ENCODE measurements at places on chromosomes 1 and 21. TPM values are rescaled to one million over a fixed set of nuclear protein-coding genes. Genes with fewer than 3 reads are reported as not detected.

Gene TSEN15
- total RNA-seq: 53.7 TPM

GRCh38 chr1:211730347-211730746 lies 54.9 kb upstream of the NEK2 start:
- no peak for DNase-seq

GRCh38 chr1:212685429-212685828 lies 14.2 kb downstream of the BATF3 start:
- DNase-seq: no peak

DNA sequence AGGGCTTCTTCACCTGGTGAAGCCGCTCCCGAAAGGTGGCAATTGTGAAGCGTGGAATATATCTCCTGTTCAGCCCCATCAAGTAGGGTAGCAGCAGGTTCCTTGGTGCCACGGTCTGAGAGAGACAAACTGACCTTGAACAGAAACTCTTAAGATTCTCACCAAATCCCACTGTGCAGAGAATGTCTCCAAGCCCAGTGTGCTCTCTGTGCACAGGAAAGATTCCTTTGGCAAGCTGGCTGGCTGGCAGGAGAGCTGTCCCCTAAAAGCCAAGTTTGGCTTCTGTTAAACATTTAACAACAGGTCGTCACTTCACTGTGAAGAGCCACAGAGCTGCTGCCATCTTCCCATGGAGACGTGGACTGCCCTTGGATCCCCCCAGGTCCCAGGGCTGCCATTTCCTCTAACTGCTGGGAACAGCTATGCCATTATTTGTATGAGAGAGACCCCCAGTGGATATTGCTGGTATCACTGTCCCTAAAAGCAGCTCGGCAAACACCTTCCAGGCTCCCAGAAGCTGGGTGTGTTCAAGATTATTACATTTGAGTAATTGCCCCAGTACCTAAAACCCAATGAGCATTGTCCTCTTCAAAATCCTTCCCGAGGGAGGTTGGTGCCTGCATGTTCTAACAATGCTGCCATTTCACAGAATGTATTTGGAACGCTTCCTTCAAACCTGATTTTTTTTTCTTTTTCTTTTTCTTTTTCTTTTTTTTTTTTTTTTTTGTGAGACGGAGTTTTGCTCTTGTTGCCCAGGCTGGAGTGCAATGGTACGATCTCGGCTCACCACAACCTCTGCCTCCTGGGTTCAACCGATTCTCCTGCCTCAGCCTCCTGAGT lies 71.8 kb downstream of the CD58 start:
- peak; percentile 54 for DNase-seq

DNA sequence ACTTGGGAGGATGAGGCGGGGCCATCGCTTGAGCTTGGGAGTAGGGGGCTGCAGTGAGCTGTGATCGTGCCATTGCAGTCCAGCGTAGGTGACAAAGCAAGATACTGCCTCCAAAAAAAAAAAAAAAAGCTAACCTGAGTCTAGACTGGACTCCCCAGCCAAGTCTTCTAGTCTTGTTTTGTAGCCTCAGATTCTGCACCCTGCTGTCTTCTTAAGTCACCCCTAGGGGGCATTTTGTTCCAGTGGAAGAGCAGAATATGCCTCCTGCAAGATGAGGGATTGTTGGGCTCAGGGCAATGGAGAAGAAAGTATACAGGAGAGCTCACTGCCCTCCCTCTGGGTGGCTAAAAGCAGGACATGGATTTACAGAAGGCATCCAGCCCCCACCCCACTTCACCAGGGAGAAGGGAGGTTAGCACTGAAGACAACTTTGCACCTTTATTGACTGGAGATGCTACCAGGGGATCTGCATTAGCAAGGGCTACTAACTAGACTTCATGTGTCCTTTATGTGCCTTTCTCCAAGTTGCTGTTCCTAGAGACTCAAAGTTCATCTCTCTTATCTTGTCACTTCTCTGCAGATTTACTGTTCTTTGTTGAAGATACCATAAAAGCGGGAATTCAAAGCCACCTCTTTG lies 15.3 kb upstream of the RNF187 start:
- DNase-seq: peak; percentile 39

DNA sequence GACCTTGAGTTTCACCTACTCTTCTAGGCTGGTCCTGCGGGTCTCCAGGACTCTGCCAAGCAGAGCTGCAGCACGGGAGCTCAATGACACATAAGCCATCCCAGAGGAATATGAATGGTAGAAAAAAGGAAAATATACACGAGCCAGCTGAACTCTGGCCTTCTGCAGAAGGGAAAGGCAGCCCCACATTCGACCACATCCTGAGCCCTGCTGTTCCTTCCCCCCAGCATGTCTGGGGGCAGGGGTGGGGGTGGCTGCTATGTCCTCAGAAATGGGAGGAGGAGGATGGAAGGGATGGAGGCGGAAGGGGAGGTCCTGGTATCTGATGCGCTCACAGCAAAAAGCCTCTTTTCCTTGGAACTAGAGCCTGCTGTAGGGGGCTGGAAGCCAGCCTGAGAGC lies 12.1 kb upstream of the KDF1 start:
- no peak for DNase-seq

DNA sequence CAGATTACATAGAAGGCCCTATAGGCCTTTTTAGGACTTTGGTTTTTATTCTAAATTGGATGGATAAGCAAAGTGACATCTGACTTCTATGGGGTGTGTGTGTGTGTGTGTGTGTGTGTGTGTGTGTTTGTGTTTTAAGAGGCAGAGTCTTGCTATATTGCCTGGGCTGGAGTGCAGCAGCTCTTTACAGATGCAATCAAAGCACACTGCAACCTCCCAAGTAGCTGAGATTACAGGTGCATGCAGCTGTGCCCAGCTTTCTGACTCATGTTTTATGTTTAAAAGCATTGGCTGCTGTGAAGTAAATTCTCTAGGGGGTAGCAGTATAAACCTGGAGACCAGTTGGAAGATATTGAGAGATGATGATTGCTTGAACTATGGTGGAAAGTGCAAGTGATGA lies 12.4 kb upstream of the EVI5 start:
- DNase-seq: no peak

Gene PALMD
- total RNA-seq: not detected

GRCh38 chr1:151661751-151662150 lies 49.9 kb downstream of the SNX27 start:
- DNase-seq: no peak

DNA sequence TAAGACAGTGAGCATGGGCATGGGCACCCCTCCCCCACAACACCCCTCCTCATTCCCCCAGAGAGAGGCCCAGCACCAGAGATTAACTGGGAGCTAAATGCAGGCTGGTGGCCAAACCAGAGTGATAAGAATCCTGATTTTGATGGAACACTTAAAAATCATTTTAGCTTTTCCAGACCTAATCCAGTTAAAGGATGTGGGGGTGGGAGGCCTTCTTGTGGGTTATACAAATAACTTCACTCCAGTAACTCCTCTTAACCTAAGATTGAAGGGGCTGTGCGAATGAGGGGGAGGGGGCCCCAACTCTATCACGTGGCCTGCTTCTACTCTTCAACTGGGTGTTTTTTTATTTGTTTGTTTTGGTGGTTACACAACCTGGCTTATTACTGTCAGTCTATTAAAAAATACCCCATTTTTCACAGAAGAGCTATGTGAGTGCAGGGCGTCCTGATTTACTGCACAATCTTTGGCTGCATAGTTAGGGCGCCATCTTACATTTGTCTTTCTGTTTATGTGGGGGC lies 398.1 kb upstream of the LYPLAL1 start:
- DNase-seq: no peak

Gene NPPB
- not detected for total RNA-seq

- DNase-seq: no peak
These were observed 14.7 kb upstream of the MYSM1 start for GRCh38 chr1:58714544-58714943.

Gene AMY1B
- total RNA-seq: not detected

DNA sequence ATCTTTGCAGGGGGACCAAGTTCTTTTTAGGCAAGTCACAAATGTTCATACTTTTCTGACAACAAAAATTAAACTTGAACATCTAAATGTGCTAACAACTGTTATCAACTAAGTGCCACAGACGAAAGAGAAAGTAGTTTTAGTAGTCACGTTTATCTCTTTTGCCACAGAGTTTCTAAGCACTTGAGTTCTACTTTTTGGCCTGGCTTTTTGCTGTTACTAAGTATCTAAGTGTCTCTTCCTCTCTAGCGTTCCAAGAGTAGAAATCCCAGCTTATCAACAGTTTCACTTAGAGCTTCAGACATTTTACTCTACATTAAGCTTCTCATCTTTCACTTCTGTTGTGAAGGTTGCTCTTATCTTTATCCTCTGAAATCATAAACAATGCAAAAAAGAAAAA lies 34.2 kb downstream of the GATAD2B start:
- no peak for DNase-seq

DNA sequence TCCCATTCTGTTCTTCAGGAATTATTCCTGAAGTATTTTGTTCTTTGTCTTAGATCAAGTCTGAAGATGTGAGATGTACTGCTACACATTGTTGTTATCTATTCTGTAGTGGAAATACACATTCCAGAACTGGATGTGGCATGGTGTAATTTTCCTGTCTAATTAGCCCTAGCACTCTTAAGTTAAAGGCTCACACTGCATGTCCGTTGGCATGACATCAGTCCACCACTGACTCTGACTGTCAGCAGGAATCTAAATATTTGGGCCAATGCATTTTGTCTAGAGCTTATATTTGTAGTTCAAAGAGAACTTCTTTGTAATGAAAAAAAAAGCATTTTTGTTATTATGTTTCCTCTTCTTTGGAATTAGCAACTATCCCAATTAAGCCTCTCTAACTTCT lies 201.0 kb downstream of the S1PR1 start:
- DNase-seq: no peak

GRCh38 chr1:234958066-234958705 lies 170.5 kb downstream of the TOMM20 start:
- DNase-seq: no peak

Gene LORICRIN
- total RNA-seq: not detected

DNA sequence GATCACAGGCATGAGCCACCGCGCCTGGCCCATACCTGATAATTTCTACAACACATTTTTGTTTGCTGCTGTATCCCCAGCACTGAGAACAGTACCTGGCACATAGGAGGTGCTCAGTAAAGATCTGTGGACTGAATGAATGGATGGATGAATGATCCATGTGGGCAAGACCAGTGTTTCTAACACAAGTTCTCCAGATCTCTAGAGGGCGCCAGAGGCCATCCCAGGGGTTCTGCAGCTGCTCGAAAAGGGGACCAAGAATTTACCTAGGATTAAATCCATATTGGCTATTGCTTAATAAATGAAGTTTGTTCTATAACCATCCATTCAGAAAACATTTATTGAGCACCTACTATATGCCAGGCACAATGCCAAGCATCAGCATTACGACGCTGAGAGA lies 167.7 kb downstream of the ACTL8 start:
- DNase-seq: no peak

- no peak for DNase-seq
These were observed 85.2 kb downstream of the TRIM11 start for GRCh38 chr1:228321435-228321834.

Gene FAAH
- total RNA-seq: 4.0 TPM

DNA sequence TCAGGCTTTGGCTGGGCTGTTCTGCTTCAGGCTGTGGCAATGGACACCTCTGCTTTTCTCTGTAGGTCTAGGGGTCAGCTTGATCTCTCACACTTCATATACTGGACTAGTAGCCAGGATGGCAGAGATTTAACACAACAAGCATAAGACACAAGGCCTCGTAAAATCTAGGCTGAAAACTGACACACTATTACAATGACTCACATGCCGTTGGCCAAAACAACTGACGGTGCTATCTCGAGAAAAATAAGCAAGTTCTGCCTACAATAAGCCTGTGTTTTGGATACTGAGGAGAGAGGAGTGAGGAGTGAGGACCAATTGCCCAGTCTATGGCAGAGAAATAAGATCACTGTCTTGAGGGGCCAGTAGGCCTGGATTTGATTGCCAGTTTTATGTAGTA lies 840.7 kb upstream of the ADAMTS5 start:
- no peak for DNase-seq

DNA sequence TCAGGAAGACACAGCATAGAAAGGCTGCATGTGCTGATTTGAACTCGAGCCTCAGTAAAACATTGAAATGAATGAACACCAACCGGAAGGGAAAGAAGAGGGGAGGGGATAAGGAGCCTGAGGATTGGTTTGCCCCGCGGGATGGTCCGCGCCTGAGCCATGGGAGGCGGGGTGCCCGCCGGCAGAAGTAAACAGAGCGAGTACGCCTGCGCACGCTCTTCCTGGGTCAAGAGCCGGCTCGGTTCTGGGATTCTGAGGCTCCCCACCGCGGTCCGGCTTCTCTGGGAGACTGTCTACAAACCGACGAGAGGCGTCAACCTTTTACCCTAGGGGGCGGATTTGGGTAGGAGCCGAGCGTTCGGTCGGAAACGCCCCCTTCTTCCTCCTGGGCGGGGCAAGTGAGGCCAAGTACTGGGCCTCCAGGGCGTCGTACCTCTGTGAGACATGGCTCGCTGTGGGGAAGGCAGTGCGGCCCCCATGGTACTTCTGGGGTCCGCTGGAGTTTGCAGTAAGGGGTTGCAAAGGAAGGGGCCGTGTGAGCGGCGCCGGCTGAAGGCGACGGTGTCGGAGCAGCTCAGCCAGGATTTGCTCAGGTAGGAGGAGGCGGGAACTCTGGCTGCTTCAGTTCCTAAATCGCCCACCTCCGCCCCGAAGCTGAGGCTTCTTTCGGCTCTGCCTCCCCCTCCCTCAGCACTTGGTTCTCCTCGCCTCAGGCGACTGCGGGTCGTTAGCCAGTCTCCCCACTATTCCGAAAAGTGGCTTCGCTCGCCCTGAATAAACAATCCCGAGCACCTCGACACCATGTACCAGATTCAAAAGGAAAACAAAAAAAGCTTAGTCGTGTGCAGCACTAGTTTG lies at the start of gene BTBD8:
BTBD8 (plus strand) TSS at position 218 of the 858 bp plus-strand sequence; CDS start at position 445, 227 bp downstream.
- peak; percentile 90 for DNase-seq

DNA sequence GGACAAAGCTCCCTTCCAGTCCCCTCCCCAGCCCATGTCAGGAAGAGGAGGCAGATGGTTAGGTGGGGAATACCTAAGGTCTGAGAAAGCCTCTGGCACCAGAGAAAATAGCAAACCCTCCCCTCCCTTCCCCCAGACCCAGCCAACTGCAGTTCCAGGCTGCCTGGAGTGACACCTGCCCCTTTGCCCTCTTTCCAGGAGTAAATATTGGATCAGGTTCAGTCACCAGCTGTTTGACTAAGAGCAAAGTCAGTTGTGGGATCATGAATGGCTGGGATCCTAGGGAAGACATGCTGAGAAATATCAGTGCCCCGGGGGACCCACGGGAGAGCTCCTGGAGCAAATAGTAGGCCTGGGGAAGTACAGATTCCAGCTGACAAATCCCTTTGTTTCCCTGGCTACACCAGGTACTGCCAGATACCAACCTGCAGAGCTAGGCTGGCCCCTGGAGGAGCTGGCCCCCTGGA lies 12.2 kb upstream of the CDK18 start:
- DNase-seq: no peak

- peak; percentile 9 for DNase-seq
These were observed 313.8 kb downstream of the MATN1 start for GRCh38 chr1:30409476-30410152.

Gene EDN2
- total RNA-seq: not detected

DNA sequence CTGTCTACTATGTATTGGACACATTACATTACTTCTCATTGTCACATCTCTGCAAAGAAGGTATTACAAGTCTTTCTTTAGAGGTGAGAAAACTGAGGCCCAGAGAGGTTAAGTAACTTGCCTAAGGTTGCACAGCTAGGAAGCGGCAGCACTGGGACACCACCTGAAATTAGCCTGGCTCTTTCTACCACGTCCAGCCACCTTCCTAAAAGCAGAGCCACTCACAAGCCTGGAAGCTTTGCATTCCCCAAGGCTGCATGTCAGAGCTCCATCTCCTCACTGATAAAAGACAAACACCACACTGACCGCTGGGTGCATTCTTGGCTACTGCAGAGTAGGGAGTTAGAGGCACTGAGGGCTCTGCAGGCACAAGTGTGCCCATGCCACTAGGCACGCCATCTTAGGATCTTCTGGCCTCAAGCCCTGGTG lies 2.4 kb downstream of the CD247 start:
- DNase-seq: no peak

Measured in activated CD4-positive, alpha-beta memory T cell treated with anti-CD3 and anti-CD28 coated beads, Interleukin-2, amount 10 ng/mL, durations not matched to agents 7 days and 5 days (primary cell).